ENCODE measurements at places on chromosomes 1 and 21. TPM values are rescaled to one million over a fixed set of nuclear protein-coding genes. Genes with fewer than 3 reads are reported as not detected.

The FCRL6 gene
- total RNA-seq: not detected

The EFNA3 gene
- 11.6 TPM for total RNA-seq

The NTMT2 gene
- not detected for total RNA-seq

The PCAT6 gene
- total RNA-seq: 2.9 TPM

The BACH1 gene
- total RNA-seq: 5.4 TPM

The OR2T33 gene
- total RNA-seq: not detected

The RXRG gene
- total RNA-seq: not detected

The MFSD2A gene
- 7.0 TPM for total RNA-seq

The ZZZ3 gene
- 14.3 TPM for total RNA-seq

The EDEM3 gene
- total RNA-seq: 6.7 TPM

The ATXN7L2 gene
- total RNA-seq: 2.2 TPM

The S100A3 gene
- 115 TPM for total RNA-seq

The SPRR2A gene
- total RNA-seq: not detected
